ENCODE measurements at places on chromosomes 16 and 17.

- DNase-seq: no peak
Measured at GRCh38 chr16:85659805-85660511, 28.8 kb downstream of the GINS2 start.

- no peak for DNase-seq
Measured at GRCh38 chr16:63714876-63715275, 1407.0 kb downstream of the CDH11 start.

DNA sequence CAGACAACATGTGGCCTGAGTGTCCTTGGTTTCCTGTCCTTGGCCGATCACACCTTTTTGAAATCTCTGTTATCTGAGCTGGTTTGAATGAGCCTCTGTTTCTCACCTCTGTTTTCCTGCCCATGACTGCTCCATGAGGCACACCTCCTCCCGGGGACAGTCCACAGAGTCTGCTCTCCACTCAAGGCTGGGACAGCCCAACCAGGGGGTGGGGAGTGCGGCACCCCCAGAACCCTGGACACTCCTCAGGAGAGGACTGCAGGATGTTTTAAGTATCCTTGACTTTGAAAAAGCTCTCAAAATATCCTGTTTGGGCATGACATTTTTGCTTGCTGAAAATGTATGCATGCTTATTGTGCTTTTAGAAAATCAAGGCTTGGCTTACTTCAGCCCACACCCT, 333.0 kb upstream of the N4BP1 start:
- no peak for DNase-seq

DNA sequence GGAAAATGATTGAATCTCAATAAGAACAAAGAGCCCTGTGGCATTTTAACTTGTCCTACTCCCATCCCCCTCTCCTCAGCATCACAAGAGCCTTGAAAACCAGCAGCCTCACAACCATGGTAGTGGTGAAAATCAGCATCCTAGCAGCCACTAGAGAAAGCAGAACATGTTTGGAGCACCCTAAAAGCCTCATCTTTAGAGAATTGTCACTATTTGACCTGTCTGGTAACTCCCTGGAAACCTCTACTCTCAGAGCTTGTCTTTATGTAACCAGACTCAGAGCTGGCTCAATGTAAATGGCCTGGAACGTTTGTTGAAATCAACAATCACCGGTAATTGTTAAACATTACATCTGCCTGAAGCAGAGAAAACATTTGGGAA, 70.8 kb downstream of the MMD start:
- DNase-seq: no peak

DNA sequence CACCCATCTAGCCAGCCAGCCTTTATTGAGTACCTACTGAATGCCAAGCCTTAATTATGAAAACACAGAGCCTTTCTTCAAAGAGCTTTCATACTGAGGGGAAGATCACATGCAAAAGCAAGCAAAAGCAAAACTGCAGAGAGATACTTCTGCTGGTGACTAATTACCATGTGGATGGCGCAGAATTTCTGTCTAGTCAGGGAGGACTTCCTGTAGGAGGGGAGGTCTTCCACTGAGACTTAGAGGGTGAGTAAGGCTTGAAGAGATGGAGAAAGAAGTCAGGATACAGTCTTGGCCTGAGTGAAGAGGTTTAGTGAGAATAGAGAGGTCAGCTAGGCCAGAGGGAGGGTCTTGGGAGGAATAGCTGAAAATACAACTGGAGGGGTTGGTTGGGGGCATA, 53.9 kb upstream of the CCL2 start:
- no peak for DNase-seq

DNA sequence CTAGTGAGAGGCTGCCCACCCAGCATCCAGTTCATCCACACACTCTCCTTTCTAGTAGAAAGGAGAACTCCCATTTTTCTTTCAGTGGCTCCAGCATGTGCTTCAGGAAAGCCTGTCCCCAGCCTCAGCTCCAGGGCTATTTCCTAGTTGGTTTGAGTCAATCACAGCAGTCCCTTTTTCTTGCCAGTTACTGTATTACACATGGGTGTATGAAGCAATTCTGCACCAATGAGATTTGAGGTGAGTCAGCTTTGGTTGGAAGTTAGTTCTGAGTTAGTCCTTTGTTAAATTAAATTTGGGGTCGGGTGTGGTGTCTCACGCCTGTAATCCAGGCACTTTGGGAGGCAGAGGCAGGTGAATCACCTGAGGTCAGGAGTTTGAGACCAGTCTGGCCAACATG, 24.8 kb downstream of the RAD51D start:
- peak; percentile 72 for DNase-seq

DNA sequence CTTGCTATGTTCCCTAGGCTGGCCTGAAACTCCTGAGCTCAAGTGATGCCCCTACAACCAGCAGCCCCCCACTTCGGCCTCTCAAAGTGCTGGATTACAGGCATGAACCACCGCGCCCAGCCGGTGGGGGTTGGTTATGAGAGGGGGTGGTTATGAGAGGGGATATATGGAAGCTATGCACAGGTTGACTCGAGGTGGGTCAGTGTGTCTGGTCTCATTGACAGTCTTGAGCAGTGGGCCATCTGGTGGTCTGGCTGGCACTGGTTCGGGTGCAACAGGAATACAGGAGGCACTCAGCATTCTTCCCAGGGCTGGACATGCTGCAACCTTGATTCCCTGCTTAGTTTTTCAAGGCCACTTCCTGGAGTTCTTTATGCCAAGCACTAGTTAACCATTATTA, 5.6 kb upstream of the STX1B start:
- no peak for DNase-seq

- DNase-seq: no peak
Measured at GRCh38 chr16:17350207-17350606, 120.6 kb downstream of the XYLT1 start.

DNA sequence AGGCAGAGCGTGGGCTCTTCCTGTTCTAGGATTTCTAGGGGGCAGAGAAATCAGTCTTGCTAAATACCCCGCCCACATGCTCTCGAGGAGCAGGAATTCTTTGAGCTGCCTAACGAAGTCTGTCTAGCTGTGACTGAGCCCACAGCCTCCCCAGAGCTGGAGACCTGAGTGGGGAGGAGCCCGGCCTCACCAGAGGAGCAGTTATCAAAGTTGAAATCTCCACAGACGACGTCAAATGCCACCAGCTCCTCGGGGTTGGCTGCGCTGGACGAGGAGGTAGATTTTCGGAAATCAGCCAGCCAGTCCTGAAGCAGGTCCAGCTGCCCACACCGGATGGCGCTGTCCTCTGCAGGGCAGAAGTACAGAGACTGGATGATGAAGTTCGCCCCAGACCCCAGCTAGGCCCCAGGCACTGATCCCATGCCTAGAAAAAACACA, 53.8 kb downstream of the PRMT7 start:
- DNase-seq: no peak

- no peak for DNase-seq
Measured at GRCh38 chr16:14963281-14964173, 11.3 kb upstream of the PDXDC1 start.

GRCh38 chr17:4329838-4330237, 36.6 kb downstream of the UBE2G1 start:
- DNase-seq: peak; percentile 88

- DNase-seq: no peak
Measured at GRCh38 chr17:80465327-80465974, 11.0 kb downstream of the NPTX1 start.

GRCh38 chr16:35210681-35211433, 1751.4 kb downstream of the TP53TG3F start:
- no peak for DNase-seq

DNA sequence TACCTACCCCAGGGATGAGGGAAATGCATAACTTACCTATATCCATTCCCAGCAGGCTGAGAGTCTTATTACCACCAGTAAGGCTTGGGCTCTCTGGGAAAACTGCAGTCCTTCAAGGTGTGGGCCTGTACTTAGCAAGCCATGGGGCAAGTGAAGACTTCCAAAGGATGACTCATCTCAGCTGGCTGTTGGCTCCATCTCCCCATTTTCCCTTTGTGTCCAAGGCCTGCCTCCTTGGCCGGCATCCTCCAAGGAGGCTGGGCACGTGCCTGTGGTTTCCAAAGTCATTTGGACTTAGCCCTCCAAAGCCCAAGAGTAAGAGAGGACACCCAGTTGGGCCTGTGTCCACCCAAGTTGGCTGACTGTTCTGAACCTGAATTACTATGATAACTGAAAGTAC, 89.8 kb downstream of the TMEM100 start:
- no peak for DNase-seq

GRCh38 chr17:1646199-1646875, 805 bp upstream of the SCARF1 start:
- no peak for DNase-seq

DNA sequence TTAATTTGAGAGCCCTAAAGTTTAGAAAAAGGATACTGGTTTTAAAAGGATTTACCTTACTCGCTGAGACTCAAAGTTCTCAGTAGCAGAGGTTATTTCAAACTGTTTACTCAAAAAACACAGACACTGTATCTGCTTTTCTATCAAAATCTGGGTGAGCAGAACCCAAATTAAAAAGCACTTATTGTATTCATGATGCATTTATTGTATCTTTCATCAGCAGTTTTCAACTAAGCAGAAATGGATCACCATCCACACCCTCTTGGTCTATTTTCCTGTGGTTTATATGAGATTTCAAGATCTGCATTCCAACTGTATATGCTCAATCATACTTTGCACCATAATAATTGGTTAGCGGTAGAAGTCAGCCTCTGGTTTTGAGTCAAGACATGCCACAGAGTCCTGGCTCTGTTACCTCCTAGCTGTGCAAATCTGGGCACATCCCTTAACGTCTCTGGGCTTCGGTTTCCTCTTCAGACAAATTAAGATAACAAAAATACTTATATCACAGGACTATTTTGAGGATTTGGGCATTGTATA, 109.5 kb downstream of the ASIC2 start:
- DNase-seq: no peak

DNA sequence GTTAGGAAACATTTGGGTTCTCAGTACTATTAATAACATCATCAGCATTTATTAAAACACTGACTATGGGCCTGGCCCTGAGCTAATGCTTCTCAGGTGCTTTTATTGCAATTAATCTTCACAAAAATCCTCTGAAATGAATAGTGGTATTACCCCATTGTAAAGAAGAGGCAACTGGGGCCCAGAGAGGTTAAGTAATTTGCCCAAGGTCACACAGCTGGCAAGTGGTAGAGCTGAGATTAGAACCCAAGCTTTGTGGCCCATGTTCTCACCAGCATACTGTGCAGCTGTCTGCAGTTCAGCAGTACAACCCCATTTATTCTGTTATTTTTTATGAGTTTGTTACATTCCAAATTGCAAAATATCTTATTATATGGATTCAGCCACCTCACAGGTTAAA, 82.3 kb downstream of the TBC1D16 start:
- no peak for DNase-seq

- DNase-seq: no peak
Measured at GRCh38 chr17:56777859-56778258, 55.9 kb downstream of the C17orf67 start.

DNA sequence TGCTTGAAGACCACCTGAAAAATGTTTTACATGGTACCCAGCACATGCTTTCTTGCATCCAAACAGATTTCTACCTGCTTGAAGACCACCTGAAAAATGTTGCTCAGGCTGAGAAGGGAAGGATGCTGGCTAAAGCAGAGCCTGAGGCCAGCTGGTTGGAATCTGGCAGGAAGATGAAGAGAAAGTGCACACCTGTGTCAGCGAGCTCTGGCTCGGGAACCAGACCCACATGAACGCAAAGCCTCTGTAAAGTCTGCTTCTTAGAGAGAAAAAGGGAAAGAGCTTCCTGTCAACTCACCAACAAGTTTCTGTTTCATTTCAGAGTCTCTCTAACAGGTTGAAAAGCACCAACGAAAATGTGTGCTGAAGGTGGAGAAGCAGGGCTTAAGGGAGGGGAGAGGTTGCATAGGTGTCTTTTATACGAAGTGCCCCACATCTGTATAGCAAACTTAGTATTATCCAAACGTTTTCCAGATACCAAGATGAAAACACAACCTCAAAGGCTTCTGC, 226.0 kb downstream of the TOX3 start:
- no peak for DNase-seq
